ENCODE measurements at places on chromosomes 6 and 20.

DNA sequence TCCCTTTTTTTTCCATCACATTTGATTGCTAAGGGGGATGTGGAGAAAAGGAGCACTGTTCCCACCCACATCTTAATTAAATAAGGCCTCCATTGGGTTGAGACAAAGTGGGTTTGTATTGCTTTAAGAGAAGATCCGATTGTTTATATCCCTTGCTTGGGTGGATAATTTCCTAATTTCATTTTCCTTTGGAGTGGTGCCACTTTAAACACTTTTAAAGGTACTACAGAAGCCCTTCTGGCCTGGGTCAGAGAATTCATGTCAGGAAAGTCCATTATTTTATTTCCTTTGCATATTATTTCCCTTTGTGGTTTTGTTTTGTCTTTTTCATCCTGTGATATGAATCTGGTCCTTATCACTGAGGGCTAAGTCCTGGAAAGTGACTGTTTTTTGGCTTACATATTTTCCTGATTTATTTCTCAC lies 56.9 kb downstream of the PHACTR2 start:
- DNase-seq, result no peak

- DNase-seq, result no peak
Measured at GRCh38 chr20:376089-376488, 4.5 kb upstream of the TRIB3 start.

GRCh38 chr20:60123096-60123495 lies 164.9 kb downstream of the CDH26 start:
- DNase-seq, result no peak

- DNase-seq, result no peak
Measured at GRCh38 chr6:70231311-70231710, 71.6 kb downstream of the COL9A1 start.

- DNase-seq, result no peak
Measured at GRCh38 chr20:53826597-53827291, 233.1 kb upstream of the ZNF217 start.

- DNase-seq, result peak; percentile 51
Measured at GRCh38 chr6:46325561-46326530, 155.1 kb upstream of the ENPP5 start.

DNA sequence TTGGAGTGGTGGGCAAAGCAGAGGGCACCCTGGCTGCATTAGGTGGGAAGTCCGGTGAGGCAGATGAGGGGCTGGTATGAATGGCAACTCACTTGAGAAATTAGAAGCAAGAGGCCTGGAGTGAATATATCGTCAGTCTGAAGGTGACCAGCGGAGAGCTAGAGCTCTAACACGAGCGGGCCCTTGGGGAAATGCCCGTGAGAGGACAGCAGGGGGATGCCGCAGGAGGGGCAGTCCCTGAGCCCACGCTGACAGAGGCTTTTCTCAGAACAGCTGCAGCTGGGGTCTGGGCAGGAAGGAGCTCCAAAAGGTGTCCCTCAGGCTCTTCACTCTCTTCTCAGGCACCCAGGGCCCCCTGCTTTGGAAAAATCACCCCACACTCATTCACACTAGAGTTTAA lies 32.0 kb upstream of the CD93 start:
- no peak for DNase-seq

GRCh38 chr6:32046450-32047083 lies 8.4 kb downstream of the CYP21A2 start:
- DNase-seq, result no peak

DNA sequence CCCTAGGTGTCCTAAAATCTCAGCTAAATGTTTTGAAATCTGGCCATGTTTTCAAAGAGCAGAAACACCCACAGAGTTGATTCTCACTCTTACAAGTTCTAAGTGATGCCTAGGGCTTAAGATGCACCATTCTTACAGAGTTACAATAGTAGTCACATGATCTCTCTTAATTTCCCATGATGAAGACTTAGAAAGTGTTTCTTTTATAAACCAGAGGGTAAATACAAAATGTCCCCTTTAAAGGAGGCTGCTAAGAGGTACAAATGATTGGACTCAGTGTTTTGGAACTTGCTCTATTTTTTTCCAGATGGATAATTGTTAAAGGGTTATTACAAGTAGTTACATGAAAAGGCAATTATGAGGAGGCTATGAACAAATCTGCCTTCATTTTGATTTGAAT lies 244.6 kb downstream of the GRM1 start:
- DNase-seq, result no peak

- no peak for DNase-seq
Measured at GRCh38 chr6:52929321-52930164, 20.0 kb upstream of the GSTA3 start.
